ENCODE measurements at places on chromosomes 6 and 20. TPM values are rescaled to one million over a fixed set of nuclear protein-coding genes. Genes with fewer than 3 reads are reported as not detected.

FAM217A gene
- total RNA-seq, result not detected

TRIM40 gene
- not detected for total RNA-seq

SRMS gene
- total RNA-seq, result 0.44 TPM

SLC25A27 gene
- total RNA-seq, result 3.4 TPM

CLDN20 gene
- not detected for total RNA-seq

LYRM4 gene
- total RNA-seq, result 20.3 TPM

PTK6 gene
- total RNA-seq, result 92.7 TPM

KCNK16 gene
- not detected for total RNA-seq

MRPS18B gene
- total RNA-seq, result 48.2 TPM

TIAM2 gene
- 3.1 TPM for total RNA-seq

TXNDC5 gene
- 73.5 TPM for total RNA-seq

BCAS1 gene
- total RNA-seq, result 1.8 TPM

FERMT1 gene
- 34.0 TPM for total RNA-seq

PI16 gene
- total RNA-seq, result 0.20 TPM

RRAGD gene
- 40.4 TPM for total RNA-seq

COL11A2 gene
- 0.32 TPM for total RNA-seq

ERVFRD-1 gene
- not detected for total RNA-seq

SIGLEC1 gene
- 0.80 TPM for total RNA-seq

MARCKS gene
- total RNA-seq, result 86.2 TPM

ULBP3 gene
- 3.8 TPM for total RNA-seq

MOCS3 gene
- total RNA-seq, result 4.1 TPM

NKX2-2 gene
- not detected for total RNA-seq

CDKAL1 gene
- total RNA-seq, result 8.2 TPM

FAM229B gene
- 5.1 TPM for total RNA-seq

RING1 gene
- 27.0 TPM for total RNA-seq

CFB gene
- total RNA-seq, result 36.1 TPM

TTK gene
- 11.0 TPM for total RNA-seq

MCHR2 gene
- total RNA-seq, result not detected

ELOVL4 gene
- 6.8 TPM for total RNA-seq

SRF gene
- 19.3 TPM for total RNA-seq

TRMT11 gene
- total RNA-seq, result 11.0 TPM

LAMA5 gene
- total RNA-seq, result 83.4 TPM

LAMA4 gene
- 8.0 TPM for total RNA-seq

PPP1R3G gene
- total RNA-seq, result 2.0 TPM

DEFB126 gene
- total RNA-seq, result not detected

LGSN gene
- not detected for total RNA-seq

FOXF2 gene
- 0.64 TPM for total RNA-seq

MEP1A gene
- total RNA-seq, result not detected

TAAR2 gene
- not detected for total RNA-seq

DPPA5 gene
- total RNA-seq, result not detected

SYCP2 gene
- 0.60 TPM for total RNA-seq

AGER gene
- total RNA-seq, result 2.7 TPM

RNF182 gene
- 0.20 TPM for total RNA-seq

LY6G6F gene
- total RNA-seq, result not detected

THBS2 gene
- 50.0 TPM for total RNA-seq

RNF8 gene
- 19.0 TPM for total RNA-seq
